ENCODE measurements at places on chromosomes 5 and 9. TPM values are rescaled to one million over a fixed set of nuclear protein-coding genes. Genes with fewer than 3 reads are reported as not detected.
A peak's percentile ranks its signal among the peaks of the same experiment; 100 is the strongest.

DNA sequence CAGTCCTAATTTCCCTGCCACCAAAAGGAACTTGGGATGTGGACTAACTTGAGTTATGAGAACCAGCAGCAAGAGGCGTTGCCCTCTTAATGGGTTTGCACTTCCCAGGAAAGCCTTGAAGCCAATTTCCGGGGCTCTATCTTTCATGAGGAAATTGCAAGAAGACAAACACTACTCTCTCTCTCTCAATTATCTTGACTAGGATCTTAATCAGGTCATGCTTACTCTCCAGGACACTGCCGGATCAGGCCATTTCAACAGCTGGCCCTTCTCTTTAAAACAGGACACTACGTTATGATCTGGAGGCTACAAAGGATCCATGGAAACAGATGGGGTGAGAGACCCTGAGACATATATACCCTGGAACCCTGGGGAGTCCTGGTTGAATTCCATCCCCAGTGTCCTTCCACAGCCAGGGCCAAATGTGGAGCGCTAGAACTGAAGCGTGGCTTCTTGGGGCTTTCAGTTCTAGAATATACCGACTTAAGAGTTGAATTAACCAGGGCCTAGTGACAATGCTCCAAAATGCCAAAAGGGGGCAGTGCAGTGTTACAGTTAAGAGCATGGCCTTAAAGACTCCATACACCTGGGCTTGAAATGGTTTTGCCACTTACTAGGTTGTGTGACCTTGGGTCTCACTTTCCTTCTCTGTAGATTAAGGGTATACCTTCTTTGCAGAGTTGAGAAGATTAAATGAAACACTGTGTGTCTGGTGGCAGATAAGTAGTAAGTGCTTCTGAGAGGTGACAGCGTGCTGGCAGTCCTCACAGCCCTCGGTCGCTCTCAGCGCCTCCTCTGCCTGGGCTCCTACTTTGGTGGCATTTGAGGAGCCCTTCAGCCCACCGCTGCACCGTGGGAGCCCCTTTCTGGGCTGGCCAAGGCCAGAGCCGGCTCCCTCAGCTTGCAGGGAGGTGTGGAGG, 21.1 kb downstream of the FAM219A start:
- peak; percentile 50 for ATAC-seq

SLC34A1 gene
- 0.12 TPM for total RNA-seq

GRCh38 chr9:82106536-82106935, 118.0 kb downstream of the SPATA31D1 start:
- no peak for ATAC-seq

RAD17 gene
- total RNA-seq = 17.9 TPM

TLR4 gene
- 31.5 TPM for total RNA-seq

DNA sequence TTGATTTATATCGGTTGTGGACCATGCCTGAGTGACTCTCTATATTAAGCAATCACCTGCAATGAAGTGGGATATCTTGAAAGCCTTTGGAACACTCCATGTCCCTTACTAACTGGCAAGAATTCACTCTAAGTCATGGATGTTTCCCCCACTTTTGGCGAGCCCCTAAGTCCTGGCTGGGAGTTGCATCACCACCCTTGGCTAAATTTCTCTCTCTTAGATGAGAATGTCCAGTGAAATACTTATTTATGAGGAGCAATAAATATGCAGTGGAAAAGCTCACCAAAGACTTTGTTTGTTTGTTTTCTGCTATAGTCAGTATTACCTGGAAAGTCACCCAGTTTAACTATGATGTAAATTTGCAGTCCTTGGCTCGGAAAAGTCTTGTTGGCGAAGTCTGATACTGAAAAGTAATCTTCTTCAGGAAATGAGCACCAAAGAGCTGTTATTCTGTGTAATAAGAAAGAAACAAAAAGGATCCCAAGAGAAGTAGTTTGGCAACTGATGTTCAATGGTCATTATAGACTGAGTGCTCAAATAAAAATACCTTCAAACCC, 333.8 kb downstream of the DMRT2 start:
- ATAC-seq = peak; percentile 71

GRCh38 chr5:141223112-141223783, at the start of gene PCDHB14:
TSS of gene PCDHB14 (plus strand) at chr5:141223343. CDS start at chr5:141223506, 163 bp downstream.
- no peak for ATAC-seq

DNA sequence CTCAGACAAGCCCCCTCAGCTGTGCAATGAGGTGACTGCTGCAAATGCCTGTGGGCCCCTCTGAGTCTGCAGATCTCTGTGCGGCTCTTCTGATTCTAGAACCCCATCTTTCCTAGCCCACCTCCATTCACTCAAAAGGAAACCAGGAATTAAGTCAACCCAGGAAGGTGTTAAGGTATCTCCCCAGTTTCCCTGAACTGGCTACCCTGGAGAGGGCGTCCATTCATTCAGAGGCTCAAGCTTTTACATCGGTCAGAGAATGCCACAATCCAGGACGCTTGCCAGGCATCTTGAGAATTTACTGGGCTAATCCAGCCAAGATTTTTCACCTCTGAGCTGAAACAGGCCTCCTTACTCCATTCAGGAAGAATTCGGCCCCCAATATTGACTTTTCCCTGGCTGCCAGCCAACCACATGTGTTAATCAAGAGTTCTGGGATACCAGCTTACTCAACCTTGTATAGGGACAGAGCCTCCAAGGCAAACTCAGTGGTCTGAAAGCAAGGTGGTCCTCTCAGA, 889 bp upstream of the ADAMTS12 start:
- ATAC-seq = peak; percentile 56

DNA sequence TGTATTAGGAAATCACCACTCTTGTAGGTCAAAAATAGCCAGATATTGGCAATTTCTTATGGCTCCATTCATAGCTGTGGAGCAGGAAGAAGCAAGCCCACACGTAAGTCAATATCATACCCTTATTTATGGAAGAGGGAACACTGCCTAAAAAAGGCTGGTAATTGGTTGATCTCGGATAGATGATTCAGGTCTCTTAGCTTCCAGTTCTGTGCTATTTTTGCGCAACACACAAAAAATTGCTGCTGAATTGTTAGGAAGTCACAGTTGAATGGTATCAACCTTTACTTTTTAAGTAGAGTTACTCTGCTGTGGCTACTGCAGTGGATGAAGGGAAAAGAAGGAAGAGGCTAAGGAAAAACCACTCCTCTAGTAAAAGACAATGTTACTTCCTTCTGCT, 168.8 kb downstream of the ARHGAP26 start:
- ATAC-seq = no peak

DNA sequence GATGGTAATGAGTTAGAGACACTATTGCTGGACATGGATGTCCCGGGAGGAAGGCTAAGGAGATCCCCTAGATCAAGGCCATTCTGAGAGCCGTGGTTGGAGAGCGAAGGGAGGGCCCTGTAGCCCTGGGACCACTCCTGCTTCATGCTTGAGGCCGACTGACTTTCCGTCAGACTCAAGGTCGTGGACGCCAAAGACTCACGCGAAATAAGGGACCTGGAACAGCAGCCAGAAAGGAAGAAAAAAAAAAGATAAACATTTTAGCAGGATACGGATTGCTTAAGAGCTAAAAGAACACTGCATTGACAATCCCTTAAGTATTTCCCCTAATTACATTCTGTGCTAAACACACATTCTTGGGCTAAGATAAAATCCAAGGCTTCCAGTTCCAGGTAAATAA, 181.2 kb downstream of the GLIS3 start:
- no peak for ATAC-seq

DNA sequence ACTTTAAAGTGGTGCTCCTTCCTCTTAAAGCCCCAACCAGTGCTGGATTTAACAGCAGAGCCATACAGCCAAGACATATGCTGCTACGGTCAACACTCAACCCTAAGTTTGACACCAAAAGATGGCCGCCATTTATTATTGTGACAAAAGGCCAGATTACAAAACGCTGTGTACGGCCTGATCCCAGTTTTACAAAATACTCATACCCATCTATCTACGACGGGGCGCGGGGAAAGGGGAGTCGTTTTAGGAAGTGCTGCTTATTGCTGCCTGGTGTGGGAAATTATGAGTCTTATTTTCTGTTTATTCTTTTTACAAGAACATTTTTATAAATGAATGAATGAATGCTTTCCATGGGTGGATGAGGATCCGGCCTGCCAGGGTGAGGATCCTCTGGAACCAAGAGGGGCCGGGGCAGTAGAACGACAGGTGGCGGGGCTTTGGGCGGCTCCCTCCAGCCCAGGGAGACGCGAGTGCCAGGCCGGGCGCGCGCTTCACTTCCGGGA, 457 bp upstream of the IDNK start:
- ATAC-seq = no peak

GRCh38 chr5:171808951-171809350, 23.3 kb downstream of the SMIM23 start:
- no peak for ATAC-seq

GRCh38 chr5:91514400-91514799, 131.3 kb upstream of the ARRDC3 start:
- ATAC-seq = no peak

GRCh38 chr9:78544230-78544629, 247.3 kb downstream of the PSAT1 start:
- no peak for ATAC-seq

PGM5 gene
- total RNA-seq = 502 TPM

DNA sequence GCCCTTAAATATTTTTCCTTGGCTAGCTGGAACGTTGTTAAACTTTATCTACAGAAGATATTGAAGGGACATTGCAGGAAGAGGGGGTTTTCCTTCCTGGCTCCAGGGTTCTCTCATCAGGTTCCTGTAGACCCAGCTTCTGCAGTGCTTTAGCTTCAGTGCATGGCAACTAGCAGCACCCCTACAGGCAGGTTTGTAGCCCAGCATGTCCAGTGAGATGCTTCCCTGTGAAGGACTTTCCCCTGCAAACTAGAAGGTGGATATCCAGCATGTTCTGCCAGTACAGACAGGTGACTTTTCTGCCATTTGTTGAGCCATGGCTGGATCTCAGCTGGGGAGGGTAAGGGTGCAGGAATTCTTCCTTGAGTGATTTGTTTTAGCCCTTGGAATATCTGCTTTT, 10.4 kb downstream of the CCL28 start:
- ATAC-seq = no peak

GBGT1 gene
- total RNA-seq = 17.0 TPM

All from gastroesophageal sphincter (tissue), 4 donors.